ENCODE measurements at places on chromosomes 5 and 9.

- no peak for DNase-seq
Measured at GRCh38 chr9:89015336-89015735, 24.1 kb downstream of the S1PR3 start.

DNA sequence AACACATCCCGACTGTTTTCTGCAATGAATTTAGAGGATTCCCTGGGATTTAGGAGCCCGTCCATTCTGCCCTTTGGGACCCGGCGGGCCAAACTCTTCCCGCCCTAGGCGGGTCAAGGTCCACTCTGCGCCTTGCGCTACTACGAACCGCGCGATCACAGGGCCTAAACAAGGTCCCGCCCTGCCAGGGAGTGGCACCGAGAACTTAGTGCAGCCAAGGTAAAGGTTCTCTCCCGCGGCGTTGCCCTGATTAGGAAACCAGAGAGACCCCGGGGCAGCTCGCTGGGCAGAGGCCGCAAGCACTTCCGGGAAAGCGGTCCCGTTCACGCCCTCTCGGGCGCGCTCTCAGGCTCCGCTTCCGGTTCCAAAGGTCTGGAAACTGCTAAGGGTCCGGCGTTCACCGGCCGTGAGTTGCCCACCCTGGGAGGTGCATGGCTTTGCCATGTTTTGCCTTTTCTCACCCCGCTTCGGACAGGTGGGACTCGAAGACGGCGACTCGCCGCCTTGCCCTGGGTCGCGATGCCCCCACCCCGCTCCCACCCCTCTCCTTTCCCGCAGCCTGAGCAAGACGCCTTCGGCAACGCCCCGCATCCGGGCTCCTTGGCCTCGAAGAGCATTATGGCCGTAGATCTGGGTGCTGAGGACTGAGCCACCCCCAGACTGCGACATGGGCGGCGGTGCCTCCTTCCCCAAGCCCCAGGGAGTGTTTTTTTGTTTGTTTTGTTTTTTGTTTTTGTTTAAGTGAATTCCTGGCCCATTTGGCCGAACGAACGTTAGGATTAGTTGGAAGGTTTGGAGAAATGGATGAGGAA lies 23.4 kb downstream of the HNRNPK start:
- peak; percentile 40 for DNase-seq

DNA sequence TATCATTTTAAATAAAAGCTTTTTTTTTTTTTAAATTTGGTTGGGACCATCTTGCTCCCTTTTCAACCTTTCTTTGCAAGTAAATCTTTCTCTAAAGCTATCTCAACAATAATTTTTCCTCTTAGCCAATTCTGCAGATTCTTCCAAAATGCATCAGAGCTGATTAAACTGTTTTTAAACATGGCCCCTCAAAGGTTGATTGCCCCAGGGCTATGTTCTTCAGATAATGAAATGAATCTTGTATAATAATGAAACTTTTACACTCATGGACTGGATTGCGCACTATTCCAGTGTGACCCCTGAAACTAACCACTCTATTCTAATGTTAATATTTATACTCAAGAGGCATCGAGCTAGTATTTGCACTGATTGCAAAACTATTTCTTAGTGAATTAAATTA lies 222.8 kb upstream of the PRDM9 start:
- no peak for DNase-seq

- no peak for DNase-seq
Measured at GRCh38 chr5:87435144-87435694, 22.5 kb upstream of the CCNH start.

GRCh38 chr5:131821221-131821620 lies 24.4 kb upstream of the FNIP1 start:
- no peak for DNase-seq

- DNase-seq = no peak
Measured at GRCh38 chr5:127761869-127762268, 58.7 kb downstream of the CCDC192 start.

GRCh38 chr5:15938186-15938585 lies 241.4 kb downstream of the MARCHF11 start:
- no peak for DNase-seq

GRCh38 chr5:3657364-3658022 lies 61.9 kb downstream of the IRX1 start:
- no peak for DNase-seq

DNA sequence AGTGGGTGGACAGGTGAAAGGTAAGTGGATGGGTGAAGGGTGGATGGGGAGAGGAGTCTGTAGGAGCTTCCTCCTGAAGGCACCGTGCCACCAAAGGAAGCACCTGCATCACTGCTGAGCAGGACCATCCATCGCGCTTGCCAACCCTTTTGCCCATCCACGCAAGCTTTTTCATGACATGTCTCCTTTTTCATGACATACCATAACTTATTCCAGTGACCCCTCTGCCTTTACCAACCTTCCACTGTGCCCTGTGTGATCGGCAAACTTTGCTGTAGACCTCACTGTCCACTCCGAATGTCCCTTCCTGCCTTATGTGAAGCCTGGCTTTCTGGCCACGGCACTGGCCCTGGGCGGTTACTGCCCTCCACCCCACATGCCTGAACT lies 13.4 kb downstream of the FLT4 start:
- DNase-seq = no peak

DNA sequence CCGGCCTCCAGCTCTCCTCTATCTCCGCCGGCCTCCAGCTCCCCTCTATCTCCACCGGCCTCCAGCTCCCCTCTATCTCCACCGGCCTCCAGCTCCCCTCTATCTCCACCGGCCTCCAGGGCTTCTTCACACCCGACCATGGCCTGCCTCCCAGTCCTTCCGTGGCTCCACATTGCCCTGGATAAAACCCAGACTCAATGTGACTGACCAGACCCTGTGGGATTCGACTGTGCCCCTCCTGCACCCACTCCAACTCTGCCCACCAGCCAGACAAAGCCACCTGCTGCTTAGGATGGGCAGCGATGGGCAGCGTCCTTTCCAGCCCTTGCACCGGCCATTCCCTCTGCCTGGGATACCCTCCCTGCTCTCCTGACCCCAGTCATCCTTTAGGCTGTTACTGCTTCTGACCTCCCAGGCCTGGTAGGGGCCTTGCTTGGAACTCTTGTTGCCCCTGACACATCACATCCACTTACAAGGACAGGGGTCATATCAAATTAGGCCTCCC lies 30.5 kb upstream of the RXRA start:
- no peak for DNase-seq

DNA sequence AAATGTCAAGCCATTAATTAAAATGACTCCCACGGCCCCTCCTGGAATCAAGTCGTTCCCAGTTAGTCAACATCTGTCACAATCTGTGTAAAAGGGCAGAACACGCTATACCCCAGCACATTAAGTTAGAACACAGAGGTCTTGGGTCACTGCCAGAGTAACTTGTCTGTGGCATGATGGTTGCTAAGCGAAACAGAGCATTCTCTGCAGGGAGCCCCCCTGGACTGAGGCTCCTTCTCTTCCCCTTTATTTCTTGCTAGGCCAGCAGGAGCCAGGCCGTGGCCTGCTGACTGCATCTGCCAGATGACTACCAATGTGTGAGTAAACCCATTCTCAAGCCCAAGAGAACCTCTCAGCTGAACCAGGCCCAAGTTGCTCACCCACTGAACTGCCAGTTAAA lies 51.9 kb upstream of the ZBED3 start:
- DNase-seq = no peak

DNA sequence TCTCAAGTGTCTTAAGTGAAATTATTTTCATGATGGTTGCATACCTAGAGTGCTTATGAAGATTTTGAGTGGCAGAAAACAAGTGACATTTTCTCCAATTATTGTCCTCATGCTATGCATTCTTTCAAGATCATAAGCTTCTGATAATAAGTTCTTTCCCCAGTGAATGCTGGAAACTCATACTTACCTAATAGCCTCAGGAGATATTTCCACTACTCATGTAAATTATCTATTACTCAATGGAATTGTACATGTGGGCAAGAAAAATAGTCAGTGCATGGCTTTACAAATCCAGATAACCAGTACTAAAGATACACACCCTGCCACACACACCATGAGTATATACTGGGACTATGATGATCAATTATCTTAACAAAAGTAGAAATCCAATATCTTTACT lies 1219.4 kb upstream of the C9orf72 start:
- DNase-seq = no peak

DNA sequence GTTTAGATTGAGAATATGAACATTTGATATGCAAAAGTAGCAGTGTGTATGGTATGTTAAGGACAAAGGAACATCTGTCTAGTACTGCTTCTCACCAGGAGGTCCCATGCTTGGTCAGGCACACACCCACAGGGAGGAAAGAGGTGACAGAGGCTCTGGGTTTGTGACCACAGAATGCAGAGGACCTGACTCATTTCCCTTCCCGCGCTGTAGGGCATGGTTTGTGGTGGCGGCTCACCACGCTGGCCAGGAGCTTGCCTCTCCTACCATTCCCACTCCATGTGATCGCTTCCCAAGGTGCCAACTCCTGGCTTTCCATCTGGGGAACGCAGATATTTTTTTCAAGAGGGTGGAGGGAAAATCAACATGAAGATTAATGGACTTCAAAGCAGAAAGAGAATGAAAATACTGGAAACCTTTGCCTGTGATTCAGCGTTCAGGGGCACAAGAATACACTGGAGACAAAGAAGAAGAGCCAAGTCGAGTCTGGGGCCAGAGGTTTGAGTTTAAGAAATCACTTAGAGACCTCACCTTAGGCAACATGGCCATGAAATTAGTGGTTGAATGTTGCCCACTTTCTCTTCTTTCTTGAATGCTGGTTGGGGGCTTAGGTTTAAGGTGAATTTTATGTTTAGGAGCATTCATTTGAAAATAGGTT lies 477.8 kb downstream of the CCDC171 start:
- no peak for DNase-seq

DNA sequence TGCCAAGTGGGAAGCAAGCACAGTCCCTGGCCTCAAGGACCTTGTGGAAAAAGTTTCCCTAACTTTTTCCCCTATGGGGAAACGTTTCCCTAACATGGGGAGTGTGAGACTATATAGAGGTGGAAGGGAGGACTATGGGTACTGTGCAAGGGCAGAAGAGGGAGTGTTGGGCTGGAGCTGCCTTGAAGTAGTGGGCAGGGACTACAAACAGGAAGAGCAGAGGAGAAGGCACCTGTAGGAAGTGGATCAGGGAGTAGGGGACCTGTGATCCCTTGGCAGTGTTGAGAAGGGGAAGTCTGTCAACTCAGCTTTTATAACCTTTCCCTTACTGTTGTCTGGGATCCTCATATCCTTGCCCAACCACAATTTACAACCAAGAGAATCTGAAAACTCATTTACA lies 1.4 kb downstream of the CMYA5 start:
- DNase-seq = no peak

DNA sequence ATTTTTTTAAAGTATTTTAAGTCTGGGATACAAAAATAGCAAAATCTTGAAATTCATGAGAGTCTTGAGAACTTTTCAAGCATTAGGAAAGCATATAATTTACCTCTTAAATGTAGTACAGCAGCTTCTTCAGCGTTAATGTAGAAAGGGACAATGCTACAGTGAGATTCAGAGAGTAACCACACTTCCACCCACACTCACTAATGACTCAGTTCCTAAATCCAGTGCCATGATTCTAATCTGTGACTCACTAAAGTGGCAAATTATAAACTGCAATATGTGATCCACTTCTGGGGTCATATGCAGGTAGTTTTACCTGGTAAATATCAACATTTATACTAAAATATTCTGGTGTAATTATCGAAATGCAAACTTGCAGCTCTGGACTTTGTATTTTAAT lies 434.5 kb upstream of the TUSC1 start:
- no peak for DNase-seq

GRCh38 chr5:142685418-142686209 lies at the start of gene FGF1:
TSS of gene FGF1 (minus strand) at chr5:142686090. CDS start at chr5:142614127, 71,963 bp downstream.
- peak; percentile 62 for DNase-seq

DNA sequence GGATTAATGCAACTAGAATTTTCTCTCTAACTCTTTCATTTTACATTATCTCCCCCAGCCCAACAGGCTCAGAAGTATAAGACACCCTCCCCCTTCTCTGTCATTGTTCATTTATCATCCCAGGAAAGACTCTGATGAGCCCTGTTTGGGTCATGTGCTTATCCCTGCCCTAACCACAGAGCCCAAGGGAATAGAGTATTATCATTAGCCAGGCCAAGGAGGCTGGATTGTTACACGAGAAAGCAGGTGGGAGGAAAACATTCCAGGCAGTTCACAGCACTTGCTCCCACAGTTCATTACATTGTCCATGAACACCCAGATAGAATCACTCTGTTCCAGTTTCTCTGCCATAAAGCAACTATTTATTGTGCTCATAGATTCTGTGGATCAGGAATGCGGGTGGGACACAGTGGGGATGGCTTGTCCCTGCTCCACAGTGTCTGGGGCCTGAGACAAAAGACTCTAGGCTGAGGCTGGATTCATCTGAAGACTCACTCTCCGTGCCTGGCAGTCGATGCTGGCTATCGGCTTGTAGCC lies 59.5 kb upstream of the TMEM215 start:
- no peak for DNase-seq

DNA sequence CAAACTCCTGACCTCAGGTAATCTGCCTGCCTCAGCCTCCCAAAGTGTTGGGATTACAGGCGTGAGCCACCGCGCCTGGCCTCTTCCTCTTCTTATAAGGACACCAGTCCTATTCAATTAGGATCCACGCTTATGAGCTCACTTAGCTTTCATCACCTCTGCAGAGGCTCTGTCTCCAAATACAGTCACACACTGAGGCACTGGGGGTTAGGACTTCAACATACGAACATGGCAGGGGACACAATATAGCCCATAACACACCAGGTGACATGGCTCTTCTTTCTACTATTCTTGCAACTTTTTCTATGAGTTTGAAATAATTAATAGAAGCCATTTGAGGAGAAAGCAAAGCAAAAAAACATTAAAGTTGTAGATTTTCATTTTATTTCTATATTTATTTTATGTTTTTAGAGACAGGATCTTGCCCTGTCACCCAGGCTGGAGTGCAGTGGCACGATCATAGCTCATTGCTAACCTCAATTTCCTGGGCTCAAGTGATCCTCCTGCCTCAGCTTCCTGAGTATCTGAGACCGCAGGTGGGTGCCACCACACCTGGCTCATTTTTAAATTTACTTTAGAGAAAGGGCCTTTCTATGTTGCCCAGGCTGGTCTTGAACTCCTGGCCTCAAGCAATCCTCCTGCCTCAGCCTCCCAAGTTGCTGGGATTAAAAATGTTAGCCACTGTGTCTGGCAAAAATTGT lies 6.0 kb upstream of the PRRT1B start:
- DNase-seq = no peak

DNA sequence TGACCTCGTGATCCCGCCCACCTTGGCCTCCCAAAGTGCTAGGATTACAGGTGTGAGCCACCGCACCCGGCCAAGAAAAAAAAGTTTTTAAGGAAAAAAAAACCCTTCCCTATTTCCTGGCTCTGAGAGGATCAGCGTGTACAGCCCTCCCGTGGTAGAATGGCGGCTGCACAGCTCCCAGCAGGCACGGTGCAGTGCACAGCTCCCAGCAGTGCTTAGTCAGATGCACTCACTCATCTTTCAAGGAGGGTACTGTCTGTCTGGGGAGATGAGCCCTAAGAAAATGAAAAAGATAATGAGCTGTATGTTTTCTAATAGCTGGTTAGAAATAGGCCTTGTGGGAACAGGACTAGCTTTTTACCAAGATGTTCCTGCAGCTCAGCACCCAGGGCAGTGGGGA lies 36.7 kb upstream of the SLC2A8 start:
- no peak for DNase-seq

GRCh38 chr5:41250351-41250987 lies 37.1 kb upstream of the C6 start:
- no peak for DNase-seq

All from nucleus accumbens (tissue), 56 donors.